ENCODE measurements at places on chromosomes 11 and 22.

GRCh38 chr11:66011785-66012303 lies at the start of gene CST6:
TSS of gene CST6 (plus strand) at chr11:66012008. CDS start at chr11:66012045, 37 bp downstream.
- no peak for DNase-seq

DNA sequence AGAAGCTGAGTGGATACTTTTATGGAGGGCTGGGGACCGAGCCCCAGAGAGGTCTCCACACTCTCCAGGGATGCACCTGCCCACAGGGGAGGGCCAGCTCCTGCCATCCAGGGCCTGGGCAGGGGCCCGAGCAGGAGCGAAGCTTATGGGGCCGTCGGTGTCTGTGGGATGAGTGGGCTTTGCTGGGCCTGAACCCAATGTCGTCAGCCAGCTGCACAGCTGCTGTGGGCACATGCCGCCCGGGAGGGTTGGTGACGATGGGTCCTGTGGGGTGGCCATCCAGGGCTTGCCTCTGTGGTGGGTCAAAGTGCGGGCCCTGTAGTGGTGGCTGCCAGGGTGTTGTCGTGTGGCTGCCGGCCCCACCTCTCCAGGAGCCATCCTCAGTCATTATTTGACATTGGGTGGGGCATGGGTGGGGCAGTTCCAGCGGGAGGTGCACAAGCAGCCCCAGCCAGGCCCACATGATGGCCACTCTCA lies 447.1 kb downstream of the TBC1D22A start:
- no peak for DNase-seq

GRCh38 chr11:19723572-19724342 lies 11.1 kb downstream of the NAV2 start:
- no peak for DNase-seq

DNA sequence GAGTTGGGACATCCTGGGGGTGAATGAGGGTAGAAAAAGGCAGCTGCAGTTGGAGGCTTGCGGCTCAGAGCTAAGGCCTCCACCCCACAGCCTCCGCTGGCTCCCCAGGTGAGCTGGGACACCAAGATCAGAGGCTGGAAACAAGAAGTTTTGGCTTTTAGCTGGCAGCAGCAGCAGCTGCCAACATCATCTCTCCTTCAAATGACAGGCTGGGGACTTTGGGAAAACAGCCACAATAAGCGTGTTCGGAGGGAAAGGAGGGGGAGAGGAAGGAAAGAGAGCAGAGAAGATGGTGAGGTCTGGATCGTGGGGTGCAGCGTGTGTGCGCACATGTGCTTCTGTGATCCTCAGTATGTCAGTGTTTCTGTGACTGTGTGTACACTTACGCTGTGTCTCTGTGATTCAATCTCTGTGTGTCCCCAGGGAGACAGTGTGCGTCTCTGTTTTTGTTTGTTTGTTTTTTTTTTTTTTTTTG lies 62.0 kb upstream of the RASD2 start:
- DNase-seq = no peak

GRCh38 chr11:7645206-7645605 lies 28.1 kb downstream of the CYB5R2 start:
- no peak for DNase-seq

All from stimulated activated CD8-positive, alpha-beta memory T cell treated with anti-CD3 and anti-CD28 coated beads, Interleukin-2, amount 100 ng/mL, for 48 hours (primary cell).